ENCODE measurements at places on chromosomes 12 and 14.

- DNase-seq = no peak
Measured at GRCh38 chr14:55340482-55340881, 69.3 kb downstream of the FBXO34 start.

DNA sequence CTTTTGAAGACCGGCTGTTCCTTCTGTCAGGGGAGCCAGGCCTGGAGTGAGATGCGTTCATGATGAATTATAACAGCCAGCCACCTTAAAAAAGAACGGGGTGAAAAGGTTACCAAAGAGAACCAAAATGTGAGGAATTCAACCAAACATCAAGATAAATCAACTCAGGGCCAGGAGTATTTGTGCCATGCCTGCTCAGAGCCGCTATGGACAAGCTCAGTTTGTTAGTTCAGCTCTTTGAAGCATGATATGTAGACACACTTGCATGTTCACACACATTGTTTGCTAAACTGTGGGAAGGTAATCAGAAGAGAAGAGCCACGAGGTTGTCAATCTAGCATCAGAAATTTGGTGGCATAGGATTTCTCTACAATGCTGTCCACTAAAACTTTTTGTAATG is 367.4 kb upstream of the TBX3 start:
- no peak for DNase-seq

DNA sequence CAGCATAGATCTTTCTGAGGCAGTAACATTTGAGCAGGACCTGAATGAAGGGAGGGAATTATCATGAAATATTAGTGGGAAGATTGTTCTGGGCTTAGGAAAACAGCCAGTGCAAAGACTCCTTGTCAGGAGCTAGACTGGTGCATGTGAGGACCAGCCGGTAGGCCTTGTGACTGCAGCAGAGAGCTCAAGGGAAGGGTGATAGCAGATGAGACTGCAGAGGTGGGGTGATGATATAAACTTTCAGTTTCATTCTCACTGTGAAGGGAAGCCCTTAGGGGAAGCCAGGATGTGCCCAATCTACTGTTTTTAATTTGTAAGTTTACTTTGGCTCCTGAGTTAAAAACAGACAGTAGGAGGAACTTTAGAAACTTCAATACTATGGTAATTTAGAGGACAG is 12.4 kb downstream of the IL22 start:
- peak; percentile 89 for DNase-seq

GRCh38 chr12:88035907-88036289 is 6.7 kb upstream of the C12orf50 start:
- peak; percentile 54 for DNase-seq

- DNase-seq = peak; percentile 67
Measured at GRCh38 chr14:60092526-60092920, 800 bp downstream of the PCNX4 start.

GRCh38 chr12:26995706-26996105 is 18.5 kb downstream of the TM7SF3 start:
- no peak for DNase-seq

- no peak for DNase-seq
Measured at GRCh38 chr12:48997719-48998496, 1.3 kb downstream of the DDN start.

DNA sequence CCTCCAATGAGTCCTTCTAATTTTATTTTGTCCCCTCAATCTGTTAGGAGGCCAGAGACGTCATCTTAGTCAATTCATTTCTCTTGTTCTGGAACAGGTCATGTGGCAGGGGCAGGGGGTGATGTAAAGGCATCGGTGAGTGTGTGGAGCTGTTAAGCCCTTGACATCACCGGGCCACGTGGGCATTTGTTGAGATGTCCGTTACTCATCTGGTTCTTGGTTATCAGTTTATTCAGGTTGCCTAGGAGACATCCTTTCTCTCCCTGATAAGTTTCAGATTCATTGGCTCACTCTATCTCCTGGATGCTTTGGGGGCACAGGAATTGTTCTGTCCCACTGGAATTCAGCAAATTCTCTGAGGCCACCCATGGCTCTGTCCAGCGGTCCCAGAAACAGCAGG is 33.6 kb upstream of the SEL1L start:
- no peak for DNase-seq

GRCh38 chr12:54460317-54460923 is 13.0 kb downstream of the GTSF1 start:
- DNase-seq = peak; percentile 46

DNA sequence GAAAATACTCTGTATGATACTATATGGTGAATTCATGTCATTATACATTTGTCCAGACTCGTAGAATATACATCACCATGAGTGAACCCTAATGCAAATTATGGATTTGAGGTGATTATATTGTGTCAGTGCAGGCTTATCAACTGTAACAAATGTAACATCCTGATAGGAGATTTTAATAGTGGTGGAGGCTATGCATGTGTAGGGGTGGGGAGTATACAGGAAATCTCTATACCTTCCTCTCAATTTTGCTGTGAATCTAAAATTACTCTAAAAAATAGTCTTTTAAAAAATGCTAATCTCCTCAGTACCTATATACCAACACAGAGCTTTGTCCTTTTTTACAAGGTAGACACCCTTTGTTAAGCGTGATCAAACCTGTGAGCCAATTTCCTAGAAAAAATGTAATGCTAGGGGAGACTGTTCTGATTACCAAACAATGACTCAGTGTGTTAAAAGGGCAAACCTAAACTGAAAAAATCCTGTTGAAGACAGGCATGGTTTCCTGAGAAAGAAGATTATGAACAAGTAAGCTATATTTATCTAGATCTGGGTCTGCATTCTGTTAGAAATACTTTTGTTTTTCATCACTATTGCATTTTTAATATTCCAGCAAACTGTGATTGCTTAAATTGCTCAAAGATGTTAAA is 170.9 kb downstream of the DUSP6 start:
- DNase-seq = peak; percentile 61

- DNase-seq = no peak
Measured at GRCh38 chr12:48512855-48513254, 12.6 kb upstream of the OR8S1 start.

DNA sequence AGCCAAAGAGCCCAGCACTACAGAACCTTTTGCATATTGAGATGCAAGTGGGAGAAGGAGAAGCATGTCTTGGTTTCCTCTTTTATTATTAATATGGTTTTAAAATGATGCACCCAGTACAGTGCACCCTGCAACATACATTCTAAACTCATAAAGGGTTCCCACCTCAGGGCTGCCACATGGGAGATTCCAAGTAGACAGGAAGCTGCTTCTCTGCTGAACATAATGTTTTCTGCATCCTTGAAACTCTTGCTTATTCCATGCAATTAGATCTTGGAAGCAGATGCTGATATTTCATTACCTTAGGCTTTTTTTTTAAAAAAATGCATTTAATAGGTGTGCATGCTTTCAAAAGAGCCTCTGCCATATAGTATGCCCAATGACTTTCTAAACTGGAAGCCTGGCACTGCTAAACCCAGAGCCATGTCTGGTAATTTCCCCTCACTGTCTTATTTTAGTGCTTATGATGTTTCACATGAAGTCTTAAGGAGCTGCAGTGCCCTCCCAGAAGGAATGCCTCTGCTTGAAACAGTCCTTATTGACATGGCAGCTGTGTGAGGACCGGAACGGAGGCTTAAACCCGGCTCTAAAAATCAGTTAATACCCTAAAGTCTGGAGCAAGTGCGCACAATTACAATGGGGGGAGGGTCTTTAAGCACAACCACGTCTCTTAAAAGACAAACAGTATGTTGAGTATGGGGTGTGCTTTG is 2.0 kb upstream of the SIX1 start:
- DNase-seq = no peak

GRCh38 chr14:105473033-105473676 is 1.5 kb upstream of the CRIP2 start:
- DNase-seq = no peak

DNA sequence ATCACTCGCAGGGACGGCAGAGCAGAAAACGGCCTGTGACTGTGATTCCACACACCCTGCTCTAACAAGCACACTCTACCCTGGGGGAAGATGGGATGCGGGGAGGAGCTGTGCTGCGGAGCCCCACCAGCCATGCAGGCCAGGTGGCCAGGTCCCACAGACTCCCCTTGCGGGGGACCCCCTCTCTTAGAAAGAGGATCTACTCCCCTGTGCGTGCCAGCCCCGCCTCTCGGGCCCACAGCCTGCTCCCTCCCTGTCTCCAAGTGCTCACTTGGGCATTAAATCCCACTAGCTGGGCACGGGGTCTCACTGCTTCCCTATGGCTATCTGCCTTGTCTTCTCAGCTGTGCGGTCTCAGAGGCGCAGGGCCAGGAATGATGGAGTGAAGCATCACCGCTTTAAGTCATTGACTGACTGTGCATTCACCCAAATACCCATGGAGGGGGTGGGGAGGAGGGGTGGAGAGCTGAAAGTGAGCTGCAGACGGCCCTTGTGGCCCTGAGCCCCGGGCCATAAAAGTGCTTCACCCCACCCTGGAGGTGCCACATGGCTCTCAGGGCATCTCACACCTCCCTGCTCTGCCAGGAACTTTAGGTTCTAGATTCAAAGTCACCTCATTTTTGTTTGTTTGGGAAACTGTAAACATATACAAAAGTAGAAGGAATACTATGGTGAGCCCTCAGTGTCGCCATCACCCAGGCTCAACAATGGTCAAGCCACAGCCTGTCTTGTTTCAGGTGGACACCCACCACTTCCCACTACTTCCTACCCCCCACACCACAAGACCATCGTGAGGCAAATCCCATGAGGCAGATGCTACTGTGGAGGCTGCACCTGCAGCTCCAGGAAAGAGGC is 9.4 kb downstream of the STX2 start:
- DNase-seq = no peak

GRCh38 chr12:79818856-79819255 is 116.0 kb downstream of the PPP1R12A start:
- no peak for DNase-seq

GRCh38 chr14:74915426-74915825 is 7.6 kb downstream of the RPS6KL1 start:
- no peak for DNase-seq

DNA sequence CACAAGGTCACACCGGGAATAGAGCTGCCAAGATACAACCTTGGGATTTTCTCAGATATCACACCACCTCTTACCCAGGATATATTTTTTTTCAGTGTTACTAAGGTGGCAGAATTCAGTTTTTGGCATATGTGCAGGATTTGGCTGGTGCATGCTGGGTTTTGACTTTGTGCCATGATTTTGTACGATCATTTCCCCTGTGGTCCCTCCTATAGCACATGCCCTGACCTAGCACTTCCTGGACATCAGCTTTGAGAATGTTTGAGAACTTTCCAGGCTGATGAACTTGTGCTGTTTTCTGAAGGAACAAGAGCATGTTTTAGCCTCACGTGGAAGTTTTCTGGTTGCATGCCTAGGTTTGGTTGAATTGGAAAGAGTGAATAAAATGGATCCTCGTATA is 11.0 kb upstream of the TBPL2 start:
- DNase-seq = no peak

- peak; percentile 65 for DNase-seq
Measured at GRCh38 chr12:30823156-30823699, 68.5 kb upstream of the CAPRIN2 start.
